ENCODE measurements at places on chromosomes 2 and 18. TPM values are rescaled to one million over a fixed set of nuclear protein-coding genes. Genes with fewer than 3 reads are reported as not detected.

DNA sequence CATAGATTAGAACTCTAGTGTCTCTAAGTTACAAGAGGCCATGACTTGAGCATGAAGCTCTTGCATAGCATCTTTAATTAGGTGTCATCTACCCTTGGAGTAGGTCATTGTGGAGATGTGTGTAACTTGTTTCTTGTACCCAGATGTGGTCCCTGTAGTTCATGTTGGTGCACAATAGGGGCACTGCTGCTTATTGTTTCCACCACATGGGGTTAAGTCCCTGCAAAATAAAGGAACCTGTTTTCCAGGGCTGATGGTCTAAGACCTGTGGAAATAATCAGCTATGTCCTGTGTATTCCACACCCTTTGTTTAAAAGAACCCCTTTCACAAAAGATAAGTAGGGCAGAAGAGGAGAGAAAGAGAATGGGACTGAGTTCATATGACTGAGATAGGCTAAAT, 28.6 kb downstream of the ASXL3 start:
- no peak for DNase-seq

DNA sequence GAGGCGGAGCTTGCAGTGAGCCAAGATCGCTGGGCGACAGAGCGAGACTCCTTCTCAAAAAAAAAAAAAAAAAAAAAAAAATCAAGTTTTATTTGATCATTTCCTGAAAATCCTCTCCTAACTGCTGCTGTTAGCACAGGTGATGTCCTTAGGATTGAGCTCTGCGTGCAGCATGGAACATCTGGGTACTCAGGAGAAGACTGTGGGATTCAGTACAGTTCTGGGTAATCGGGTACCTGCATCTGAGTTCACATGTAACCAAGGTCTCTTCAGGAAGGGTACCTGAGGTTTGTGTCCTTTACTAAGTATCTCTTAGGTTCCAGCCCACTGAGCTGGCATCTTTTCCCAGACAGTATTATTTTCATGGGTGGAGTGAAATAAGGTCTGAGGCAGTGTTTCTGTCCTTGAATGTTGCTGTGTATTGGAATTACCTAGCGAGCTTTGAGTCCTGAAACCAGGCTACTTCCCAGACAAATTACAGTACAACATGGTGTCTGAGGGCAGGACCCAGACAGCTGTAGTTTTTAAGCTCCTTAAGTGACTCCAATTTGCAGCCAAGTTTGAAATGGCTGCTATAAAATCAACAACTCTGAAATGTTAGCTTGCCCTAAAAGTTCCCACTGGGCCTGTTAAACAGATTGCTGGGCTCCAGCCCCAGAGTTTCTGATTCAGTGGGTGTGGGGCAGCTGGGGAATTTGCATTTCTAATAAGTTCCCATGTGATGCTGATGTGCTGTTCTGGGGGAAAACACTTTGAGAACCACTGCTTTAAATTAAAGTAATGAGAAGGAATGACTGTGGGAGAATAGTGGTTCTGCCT, 120.5 kb downstream of the PMAIP1 start:
- no peak for DNase-seq

Gene SCG2
- total RNA-seq, result not detected

GRCh38 chr18:23352042-23352441, 101.0 kb upstream of the RIOK3 start:
- DNase-seq, result no peak

- no peak for DNase-seq
Observed at GRCh38 chr18:32372047-32372380, 98.7 kb downstream of the GAREM1 start.

GRCh38 chr2:231104115-231104713, 20.6 kb downstream of the HTR2B start:
- no peak for DNase-seq

Gene CRYGC
- not detected for total RNA-seq

GRCh38 chr2:43217228-43218154, 8.9 kb downstream of the ZFP36L2 start:
- no peak for DNase-seq

Gene TMEM200C
- 3.7 TPM for total RNA-seq

Gene SH3RF3
- 1.1 TPM for total RNA-seq

Gene PRKAG3
- not detected for total RNA-seq

Gene TMBIM1
- 117 TPM for total RNA-seq

Gene CPO
- 0.38 TPM for total RNA-seq

DNA sequence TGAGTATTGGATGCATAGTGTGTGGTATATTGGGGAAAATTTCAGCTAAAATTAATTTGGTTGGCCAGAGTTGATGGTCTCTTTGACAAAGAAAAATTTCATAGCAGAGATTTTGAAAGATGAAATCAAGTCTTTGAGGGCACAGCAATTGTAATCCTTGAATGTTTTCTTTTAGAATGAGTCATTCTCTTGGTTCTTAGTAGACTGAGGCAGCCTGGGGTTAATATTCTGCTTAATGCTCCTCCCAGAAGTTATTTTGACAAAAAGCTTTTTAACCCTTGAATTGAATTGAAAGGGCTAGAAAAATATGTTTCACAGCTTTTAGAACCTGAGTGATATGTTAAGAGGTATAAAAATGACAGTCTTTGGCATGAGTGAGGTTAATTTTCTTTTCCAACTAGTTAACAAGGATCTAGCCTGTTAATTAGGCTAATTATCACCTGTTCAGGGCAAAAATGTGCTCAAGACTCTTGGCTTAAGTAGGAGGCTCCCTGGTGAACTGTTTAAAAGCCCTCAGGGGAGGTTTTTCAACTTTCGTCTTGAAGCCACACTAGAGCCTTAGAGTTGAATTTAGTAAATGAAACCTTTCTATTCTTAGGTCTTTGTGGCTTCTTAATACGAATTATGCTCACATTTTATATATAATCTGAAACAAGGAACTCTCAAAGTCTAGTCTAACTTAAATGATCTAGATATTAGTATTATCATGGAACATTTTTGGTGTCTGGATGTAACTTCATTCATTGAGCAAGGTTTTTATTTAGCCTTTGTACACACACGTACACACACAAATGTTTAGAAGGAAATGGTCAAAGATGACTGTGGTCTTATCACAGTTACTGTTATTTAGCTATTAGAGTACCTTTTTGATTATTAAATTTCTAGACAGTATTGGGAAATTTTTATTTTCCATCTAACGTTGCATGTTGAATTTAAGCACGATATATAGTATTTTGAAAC, 272.5 kb downstream of the ZNF407 start:
- no peak for DNase-seq

GRCh38 chr2:211367293-211367692, 810.9 kb downstream of the CPS1 start:
- no peak for DNase-seq

GRCh38 chr2:137870682-137871081, 93.6 kb upstream of the HNMT start:
- no peak for DNase-seq

All from left lobe of liver (tissue), 2 donors.